ENCODE measurements at places on chromosomes 4 and X.

- DNase-seq, result no peak
Observed at GRCh38 chr4:188023682-188024081, 28.1 kb downstream of the ZFP42 start.

- DNase-seq, result no peak
Observed at GRCh38 chrX:47247206-47247998, 14.6 kb downstream of the USP11 start.

DNA sequence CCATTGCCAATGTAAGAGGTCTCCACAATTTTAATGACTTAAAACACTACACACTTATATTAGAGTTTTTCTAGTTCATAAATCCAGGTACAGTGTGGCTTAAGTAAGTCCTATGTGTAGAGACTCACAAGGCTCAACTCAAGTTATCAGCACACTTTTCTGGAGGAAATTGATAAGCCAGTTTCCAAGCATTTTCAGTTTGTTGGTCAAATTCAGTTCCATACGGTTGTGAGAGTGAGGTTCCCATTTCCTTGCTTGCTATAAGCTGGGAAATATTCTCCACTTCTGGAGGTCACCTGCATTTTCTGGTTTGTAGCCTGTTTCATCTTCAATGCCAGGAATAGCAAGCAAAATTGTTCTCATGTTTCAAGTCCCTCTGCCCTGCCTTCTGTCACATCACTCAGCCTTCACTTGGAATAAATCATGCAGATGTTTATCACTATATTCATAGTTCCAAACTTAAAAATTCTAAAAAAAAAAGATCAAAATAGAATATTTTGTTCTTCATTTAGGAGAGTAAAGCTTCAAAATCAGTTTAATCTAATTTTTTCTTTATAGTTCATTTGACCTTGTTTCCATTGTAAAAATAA lies 1137.5 kb upstream of the INTU start:
- DNase-seq, result no peak

DNA sequence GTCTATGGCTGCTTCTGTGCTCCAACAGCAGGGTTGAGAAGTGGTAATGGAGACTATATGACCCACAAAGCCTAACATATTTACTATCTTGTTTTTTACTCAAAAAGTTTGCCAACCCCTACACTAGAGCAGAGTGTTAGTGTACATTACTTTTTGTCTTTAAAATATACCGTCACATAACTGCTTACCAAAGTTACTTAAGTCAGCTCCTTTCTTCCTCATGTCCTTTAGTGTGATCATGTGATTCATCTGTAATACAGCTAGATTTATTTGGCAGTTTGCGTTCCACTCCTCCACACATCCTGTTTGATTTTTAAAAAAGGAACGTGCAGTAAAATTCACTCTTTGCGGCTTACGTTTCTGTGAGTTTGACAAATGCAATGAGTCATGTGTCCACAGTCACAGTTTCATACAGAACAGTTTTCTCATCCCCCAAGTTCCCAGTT lies 162.4 kb upstream of the GPRIN3 start:
- DNase-seq, result no peak

- DNase-seq, result no peak
Observed at GRCh38 chr4:172946503-172946902, 222.1 kb upstream of the GALNT7 start.

- DNase-seq, result no peak
Observed at GRCh38 chr4:54473077-54473545, 184.6 kb upstream of the KIT start.
